ENCODE measurements at places on chromosomes 12 and 14.

DNA sequence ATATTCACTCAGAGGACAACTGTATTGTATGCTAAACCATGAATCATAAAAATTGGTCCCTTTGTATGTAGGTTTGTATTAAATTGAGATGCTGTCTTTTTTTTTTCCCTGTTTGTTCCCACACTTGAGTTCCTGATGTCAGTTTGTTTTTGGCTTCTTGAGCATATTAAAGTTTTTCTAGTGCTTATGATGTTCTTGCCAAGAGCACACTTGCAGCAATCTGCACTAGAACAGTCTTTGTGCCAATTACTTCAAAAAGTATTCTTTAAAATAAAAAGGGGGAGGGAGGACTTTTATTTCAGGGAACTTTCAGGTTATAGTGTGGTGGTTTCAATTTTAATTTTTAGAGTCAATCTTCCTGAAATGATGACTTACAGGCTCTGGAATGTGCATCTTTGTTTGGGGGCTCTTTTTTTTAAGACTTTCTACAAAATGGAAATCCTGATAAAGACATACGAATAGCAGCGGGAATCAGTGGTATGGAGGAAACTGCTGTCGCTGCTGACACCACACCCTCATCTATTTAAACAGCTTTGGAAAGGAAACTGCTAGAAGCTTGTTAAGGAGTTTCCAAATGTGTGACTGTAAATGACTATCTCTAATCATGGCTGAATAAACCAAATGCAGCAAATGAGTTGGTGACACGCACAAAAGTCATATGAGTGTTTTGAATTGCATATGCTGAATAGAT is 188.6 kb downstream of the EGLN3 start:
- DNase-seq = no peak

DNA sequence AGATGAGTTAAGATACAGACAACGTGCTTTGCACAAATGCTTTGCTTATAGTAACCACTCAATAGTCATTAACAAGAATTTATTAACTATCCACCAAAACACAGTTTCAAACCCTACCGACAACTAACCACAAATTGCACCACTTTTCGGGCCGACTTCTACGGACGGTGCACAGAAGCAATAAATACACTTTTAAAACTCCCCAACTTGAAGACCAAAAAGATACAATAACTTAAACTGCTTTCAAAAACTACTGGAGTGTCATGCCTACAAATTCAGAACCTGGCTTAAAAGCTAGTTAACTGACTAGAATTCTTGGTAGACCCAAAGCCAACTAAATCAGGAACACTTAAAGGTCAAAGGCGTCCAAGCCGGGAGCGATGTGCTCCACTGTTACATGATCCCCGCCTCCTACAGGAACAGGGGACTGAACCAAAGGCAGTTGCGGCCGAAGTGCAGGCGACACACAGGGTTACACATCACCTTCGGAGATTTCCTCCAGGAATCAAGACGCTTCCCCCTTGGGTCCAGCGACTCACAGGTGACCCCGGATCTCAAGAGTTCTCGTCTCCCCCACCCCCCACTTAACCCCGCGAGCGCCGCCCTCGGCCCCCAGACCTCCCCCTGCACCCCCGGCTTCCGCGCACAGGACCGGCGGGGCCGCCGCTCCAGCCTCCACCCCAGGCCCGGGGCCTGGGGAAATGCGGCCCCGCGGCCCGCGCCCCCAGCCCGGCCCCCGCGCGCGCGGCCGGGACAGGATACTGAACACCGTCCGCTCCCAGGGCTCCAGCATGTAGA is 507 bp downstream of the SPTSSA start:
- peak; percentile 38 for DNase-seq

DNA sequence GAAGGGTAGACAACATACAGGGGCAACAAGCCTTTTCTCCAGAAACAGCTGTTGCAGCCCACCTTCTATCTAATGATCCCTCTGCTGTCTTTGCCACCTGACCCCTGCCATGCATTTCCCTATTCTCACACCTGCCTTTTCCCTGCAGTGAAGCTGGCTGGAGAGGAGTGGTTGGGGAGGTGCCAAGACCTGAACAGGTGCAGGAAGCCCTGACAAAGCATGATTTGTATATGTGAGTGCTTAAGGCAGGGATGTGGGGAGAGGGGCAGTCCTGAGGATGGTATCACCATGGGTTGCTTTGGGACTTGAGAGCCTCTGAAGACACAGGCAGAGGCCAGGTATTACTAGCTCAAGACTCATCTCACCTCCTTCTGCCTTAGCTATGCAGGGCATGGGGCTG is 2.9 kb upstream of the PFDN5 start:
- peak; percentile 37 for DNase-seq

DNA sequence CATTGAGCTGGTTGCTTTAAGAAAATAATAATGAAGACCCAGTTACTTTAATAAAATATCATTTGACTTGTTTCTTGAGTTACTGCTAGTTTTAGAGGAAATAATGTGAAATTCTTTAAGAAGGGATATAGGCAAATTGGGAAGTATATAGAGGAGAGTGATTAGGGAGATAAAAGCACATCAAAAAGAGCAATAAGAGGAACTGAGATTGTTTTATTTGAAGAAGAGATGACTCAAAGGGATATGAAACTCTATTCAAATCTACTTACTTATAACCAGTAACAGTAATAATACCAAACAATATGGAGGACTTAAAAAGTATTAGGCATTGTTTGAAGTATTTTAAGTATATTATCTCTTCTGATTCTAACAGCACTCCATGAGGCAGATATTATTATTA is 37.1 kb downstream of the LRRK2 start:
- DNase-seq = no peak

- no peak for DNase-seq
Measured at GRCh38 chr12:118299791-118300460, 72.8 kb downstream of the TAOK3 start.

GRCh38 chr14:93857081-93857480 is 68.8 kb upstream of the PRIMA1 start:
- DNase-seq = no peak

GRCh38 chr14:79580414-79580813 is 630.9 kb downstream of the DIO2 start:
- no peak for DNase-seq

- DNase-seq = no peak
Measured at GRCh38 chr12:65740873-65741600, 83.2 kb upstream of the HMGA2 start.

GRCh38 chr14:36747411-36748184 is 85.9 kb downstream of the PAX9 start:
- DNase-seq = peak; percentile 22

DNA sequence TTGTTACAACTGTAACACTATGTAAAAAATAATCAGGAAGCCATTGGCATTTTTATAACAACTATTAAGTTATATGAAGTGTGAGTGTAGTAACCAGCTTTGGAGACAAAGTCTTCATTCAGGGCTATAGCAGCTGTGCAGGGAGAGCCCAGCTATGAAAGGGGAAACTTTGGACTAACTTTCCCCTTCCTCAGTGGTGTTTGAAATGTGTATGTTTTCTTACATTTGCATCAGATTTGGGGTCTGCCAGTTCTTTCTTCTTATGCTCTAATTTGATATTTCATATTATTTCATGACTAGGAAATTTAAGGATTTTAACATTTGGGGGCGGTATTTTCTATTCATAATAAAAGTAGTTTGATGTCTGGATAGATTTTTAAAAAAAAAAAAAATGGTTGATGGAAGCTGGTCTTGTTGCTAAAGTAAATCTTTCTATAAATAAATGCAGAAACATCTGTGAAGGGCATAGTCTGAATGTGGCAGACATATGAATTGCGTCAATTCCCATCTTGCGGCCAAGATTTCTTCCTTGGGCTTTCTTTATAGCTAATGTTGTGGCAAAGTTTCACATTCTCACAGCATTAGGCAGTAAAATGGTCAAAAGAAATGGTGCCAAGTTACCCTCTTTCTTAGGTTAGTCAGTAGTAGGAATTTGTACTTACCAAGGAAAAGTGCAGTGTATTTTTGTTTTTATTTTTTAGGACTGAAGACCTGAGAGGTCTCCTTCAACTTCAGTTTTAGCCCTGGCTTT is 35.6 kb downstream of the RASSF8 start:
- DNase-seq = no peak

GRCh38 chr12:22573181-22573580 is 28.8 kb upstream of the C2CD5 start:
- no peak for DNase-seq

GRCh38 chr12:16473610-16474326 is 126.3 kb downstream of the MGST1 start:
- DNase-seq = no peak

GRCh38 chr12:21634245-21634644 is 23.4 kb downstream of the LDHB start:
- DNase-seq = no peak

Measured in NCI-H1092 treated with DMSO at 0.1 percent for 48 hours (cell line).